ENCODE measurements at places on chromosomes 1 and 21.

DNA sequence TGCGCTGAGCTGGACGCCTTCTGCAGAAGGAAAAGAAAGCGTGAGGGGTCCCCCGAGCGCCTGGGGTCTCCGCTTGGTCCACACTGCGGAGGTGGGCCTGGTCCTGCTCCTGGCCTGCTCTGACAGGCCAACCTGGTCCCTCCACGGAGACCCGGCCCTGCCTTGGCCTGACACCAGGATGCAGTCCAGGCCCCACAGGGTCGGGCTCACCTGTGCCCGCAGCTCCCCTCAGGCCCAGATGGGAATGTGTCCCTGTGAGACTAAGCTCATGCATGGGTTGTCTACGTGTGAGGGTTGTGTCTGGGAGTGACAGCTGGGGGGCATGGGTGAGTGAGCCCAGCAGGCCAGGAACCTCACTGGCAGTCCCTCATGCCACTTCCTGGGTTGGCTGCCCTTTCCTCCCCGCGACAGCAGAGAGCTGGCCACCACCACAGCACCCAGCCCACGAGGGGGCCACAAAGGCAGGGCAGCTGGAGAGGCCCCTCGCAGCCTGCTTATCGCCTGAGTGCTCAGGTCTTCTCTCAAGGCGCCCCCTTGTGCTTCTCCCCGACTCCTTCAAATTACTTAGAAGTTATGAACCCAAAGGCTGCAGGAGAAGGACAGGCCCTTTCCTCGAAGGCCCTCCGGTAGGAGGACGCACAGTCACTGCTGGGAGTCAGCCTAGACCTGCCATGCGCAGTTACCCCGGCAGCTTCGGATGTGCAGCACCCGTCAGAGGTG is 41.1 kb downstream of the SLC45A1 start:
- DNase-seq, result no peak

GRCh38 chr1:228360533-228361313 is 45.9 kb downstream of the TRIM11 start:
- DNase-seq, result no peak

- DNase-seq, result no peak
Measured at GRCh38 chr1:208015255-208015654, 104.3 kb upstream of the CD34 start.

GRCh38 chr1:190479516-190479915 is 1.9 kb upstream of the BRINP3 start:
- no peak for DNase-seq

GRCh38 chr1:81225789-81226602 is 574.7 kb upstream of the ADGRL2 start:
- peak; percentile 64 for DNase-seq

GRCh38 chr1:21741206-21741605 is 41.7 kb downstream of the USP48 start:
- DNase-seq, result no peak

DNA sequence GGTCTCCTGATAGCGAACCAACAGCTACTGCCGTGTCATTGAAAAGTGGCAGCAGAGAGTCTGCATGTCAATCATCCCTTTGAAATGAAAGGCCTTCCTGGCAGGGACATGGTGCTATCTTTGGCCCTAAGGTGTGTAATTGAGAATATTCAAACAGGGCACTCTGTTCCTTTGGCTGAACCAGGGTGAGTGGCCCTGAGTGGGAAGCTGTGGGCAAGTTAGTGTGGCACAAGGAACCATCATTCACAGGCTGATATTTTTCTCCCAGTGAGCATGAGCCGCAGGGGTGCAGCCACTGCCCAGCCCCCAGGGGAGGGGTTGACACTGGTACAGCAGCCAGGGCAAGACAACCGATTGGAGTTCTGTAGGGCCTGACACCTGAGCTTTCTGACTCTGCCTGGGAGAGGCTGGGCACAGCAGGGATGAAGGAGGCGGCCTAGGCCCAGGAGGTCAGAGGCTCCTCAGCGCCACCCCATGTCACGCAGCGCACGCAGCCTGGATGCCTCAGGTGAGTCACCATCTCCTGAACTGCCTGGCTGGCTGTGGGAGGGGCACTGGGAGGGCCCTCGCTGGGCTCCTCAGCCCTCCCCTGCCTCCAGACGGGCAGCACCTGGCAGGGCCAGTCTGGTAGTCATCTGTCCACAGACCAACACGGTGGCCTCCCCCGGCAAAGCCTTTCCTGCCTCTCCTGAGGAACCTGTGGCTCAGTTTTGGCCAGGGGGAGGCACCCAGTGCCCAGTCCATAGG is 13.2 kb downstream of the QSOX1 start:
- DNase-seq, result no peak

DNA sequence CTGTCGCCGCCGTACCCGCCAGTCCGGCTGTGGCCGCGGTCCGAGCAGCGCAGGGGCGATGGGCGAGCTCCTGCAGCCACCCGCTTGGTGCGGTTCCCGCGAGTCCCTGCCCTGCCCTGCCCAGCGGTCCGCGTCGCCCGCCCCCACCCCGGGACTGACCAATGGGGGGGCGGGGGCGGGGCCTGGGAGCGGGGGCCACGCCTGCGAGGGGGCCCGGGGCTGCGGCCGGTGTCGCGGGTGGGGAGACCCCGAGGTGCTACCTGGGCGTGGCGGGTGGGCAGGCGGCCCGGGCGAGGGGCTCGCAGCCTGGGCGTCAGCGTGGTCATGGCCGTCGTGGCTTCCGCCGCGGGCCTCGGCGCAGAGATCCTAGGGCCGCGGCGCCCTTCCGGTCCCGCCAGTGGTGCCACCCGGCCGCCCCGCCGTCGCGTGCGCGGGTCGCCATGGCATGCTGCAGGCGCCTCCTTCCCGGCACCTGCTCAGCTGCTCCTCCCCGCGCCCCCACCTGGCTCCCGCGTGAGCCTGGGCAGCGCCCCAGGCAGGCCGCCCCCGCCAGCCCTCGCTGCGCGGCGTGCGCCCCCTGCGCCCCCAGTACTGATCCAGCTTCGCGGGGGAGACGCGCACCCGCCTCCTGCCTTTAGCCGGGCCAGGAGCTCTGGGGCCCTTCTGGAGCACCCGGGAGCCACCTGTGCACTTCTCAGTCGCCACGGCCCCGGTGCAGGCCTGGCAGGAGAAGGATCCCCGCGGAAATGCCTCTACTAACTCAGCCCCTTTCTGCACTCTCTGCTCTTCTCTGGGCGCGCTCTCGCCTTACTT is at the start of gene BMP8B:
TSS of gene BMP8B (minus strand) at position 108 of the 813 bp plus-strand sequence. CDS start 380 bp downstream, outside the sequence.
- no peak for DNase-seq

GRCh38 chr1:208298593-208299269 is 54.5 kb upstream of the PLXNA2 start:
- no peak for DNase-seq

- DNase-seq, result no peak
Measured at GRCh38 chr1:216587715-216588114, 135.5 kb downstream of the ESRRG start.

- no peak for DNase-seq
Measured at GRCh38 chr1:78667939-78668338, 18.3 kb downstream of the IFI44 start.

Measured in GM12864 (cell line).